8988T (cell line): ENCODE measurements at places on chromosomes 2 and 18.
A peak's percentile ranks its signal among the peaks of the same experiment; 100 is the strongest.

DNA sequence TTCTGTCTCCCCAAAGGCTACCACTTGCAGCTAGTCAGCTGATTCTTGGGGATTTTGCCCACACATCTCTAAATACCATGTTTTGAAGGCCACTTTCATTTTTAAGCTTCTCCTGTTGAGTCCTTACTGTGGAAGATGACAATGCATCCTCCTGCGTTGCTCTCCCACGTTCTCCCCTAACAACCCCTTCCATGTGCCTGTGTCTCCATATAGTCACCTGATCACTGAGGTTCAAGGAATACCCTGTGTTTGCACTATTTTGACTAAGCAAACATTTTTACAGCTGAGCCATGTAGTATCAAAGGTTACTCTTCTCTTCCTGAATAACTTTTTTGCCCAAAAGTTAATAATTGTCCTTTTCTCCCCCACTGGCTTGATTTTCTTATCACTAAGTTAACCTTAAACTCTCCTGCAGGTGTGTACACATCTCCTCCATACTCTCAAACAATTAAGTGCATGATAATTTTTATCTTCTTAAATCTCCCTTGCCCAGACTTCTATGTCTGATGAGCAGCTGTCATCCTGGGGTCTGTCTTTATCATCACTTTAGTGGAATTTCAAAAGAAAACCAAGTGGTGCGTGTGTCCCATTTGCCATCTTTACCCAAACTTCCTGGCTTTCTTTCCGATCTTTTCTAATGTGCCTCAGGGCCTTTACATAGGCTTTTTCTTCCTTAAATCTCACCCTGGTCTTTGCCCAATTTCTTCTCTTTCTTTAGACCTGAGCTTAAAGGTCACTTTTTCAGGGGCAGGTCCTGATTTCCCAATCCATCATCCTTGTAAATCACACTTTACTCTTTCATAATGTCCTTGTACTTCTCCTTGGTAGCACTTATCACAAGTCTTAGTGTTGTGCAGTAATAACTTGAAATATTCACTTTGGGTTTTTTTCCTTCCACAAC is 85.2 kb upstream of the SPATS2L start:
- no peak for DNase-seq

DNA sequence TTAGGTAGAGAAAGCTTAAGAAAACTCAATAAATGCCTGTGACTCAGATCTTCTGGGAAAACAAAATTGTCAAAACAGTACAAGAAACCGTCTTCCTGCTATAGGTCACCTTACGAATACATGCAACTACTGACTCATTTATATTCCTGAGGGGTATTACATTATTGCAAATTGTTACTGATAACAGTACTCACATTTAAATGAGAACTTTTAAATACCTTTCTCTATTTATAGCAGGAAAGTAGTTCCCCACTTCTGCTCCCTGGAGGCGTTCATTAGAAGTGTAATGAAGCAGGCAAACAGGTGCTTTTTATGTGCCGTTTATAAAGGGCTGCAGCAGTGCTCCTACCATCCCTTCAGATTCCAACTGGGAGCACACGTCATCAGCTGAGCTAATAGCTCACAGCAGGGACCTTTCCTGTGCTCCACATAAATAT is 65.1 kb upstream of the RPRM start:
- DNase-seq: no peak

GRCh38 chr2:96153991-96154431 is 8.8 kb upstream of the DUSP2 start:
- DNase-seq: no peak

GRCh38 chr2:60486067-60486466 is 67.4 kb downstream of the BCL11A start:
- DNase-seq: no peak

GRCh38 chr2:43344868-43345373 is 118.5 kb upstream of the ZFP36L2 start:
- no peak for DNase-seq

DNA sequence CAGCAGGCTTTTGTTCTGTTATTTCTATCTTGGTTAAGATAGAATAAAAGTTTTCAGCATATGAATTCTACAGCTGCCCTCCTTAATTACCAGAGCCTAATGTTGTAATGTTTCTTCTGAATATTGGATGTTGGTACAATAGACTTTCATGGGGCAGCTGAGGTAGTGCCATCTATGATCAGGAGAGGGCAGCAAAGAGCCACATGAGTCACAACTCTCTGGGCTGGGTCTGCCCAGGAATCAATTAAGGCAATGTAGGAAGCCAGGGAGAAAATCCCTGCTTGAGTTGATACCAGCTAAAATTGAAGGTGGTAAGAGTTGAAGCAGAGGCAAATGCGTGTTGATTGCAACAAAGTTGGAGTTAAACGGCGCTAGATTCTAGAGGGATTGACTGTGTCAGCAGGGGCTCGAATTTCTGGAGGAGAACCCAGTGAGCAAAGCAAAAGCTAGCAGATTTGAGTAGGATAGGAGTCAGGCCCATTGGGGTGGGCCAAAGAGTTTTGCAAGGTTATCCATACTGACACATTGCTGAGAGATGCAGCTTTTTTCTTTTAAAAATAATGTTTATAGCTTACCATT is 10.6 kb upstream of the MC5R start:
- DNase-seq: no peak

DNA sequence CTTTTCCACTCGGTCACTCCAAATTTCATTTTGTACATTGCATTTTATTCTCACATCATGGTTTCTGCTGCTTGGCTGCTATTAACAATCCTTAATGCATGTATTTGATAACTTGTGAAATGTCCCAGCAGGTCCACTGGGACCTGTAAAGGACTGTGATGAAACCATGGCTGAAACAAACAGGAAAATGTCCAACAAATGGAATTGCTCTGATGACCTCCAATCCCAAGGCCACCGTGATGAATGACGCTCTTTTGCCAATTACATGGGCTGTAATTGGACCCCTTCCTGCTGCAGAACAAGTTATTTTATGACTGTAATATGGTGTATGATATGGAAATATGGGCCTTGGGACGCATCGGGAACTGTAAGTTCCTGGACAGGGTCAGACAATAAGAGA is 224.2 kb upstream of the CXCR4 start:
- no peak for DNase-seq

DNA sequence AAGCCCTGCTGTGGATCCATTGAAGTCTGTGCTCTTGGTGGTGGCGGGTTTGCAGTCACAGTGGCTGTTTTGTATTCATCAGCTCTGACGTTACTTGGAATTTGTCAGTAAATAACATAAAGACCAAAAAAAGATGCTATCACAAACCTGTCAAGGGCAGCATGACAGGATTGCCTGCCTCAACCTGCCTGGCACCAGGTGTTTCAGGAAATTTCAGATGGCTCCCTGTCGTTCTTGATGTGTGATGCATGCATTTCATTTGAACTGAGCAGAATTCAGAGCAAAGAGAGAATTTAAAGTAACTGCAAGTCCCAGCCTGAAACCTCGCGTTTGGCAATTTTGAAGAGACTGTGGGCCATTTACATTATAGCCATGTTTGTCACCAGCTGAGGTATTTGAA is 50.3 kb upstream of the EPC2 start:
- DNase-seq: no peak

DNA sequence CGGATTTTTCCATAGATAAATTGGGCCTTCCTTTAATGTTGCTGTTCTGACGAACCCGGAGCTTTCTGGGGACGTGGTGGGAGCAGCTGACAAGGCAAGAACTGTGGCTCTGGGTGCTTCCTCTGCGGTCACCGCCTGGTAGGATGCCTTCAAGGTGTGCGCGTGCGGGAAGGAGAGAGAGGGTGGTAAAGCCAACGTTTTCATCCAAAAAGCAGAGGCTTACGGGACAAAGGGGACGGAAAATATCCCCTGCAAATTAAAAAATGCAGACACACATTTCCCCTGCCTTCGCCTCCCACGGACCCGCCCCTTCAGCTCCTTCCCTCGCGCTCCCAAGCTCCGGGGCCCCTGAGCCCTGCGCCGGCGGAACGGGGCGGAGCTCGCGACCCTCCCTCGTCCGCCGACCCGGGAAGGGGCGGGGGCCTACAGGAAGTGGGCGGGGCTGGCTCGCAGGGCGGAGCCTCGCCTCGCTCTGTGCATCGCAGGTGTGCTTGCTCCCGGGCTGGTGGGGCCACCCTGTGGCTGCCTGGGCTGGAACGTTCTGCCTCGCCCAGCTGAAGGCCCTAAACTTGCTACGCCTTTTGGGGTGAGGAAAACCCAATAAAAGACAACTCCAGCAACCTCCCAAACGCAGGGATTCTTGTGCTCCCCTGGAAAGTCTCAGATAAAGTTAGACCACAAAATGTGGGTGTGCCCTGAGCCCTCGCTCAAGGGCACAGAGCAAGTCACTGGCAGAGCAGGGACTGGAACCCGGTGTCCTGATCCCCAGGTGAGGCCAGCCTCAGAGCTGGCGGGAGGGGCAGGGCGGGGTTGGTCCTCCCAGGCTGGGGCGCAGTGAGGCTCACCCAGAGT is 25.4 kb upstream of the SLC66A3 start:
- peak; percentile 67 for DNase-seq

GRCh38 chr18:77470569-77471413 is 221.1 kb downstream of the GALR1 start:
- DNase-seq: no peak

DNA sequence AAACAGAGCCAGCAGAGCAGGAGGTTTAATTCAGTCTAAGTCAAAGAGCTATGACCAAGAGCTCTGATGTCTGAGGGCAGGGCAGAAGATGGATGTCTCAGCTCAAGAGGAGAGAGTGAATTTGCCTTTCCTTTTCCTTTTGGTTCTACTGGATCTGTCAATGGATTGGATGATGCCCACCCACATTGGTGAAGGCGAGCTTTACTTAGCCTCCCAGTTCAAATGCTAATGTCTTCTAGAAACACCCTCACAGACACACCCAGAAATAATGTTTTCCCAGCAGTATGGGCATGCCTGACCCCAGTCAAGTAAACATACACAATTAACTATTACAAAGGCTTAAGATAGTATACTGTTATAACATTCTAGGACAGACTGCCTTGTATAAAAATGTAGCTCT is 236.3 kb upstream of the NRXN1 start:
- DNase-seq: no peak

DNA sequence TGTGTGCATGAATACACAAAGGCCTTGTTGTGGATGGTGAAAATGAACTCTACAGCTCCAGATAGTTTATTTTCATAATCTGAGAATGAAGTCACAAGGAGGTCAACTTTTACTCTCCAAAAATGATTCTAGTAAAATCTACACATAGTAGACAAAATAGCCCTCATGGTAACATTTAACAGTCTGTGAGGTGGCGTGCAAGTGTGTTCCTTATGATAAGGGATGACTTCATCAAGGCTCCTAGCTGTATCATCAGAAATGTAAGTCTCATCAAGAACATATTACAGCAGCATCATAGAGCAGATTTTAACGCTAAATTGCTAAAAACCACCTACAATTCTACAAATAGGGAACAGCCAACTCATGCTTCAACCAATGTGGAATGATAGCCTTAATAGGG is 72.3 kb upstream of the RIOK3 start:
- no peak for DNase-seq

DNA sequence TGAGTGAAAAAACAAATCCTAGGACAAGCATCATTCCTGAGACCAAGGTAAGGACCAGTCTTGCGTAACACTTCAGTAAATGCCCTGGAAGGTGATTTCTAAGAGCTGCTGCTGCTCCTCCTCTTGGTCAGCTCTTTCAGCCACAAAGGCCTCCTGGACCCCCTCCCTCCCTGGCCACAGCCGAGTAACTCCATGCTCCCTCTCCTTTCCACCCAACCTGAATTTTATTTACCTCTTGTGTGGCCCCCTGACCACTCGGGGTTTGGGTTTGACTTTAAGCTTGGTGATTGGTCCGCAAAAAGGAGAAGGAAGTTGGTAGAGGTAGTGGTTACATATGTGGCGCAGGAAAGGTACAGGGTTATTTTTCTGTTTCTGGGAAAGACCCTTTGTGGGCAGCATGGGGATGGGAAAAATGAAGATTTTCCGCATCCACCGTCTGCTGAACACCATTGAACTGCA is 9.2 kb downstream of the HTRA2 start:
- no peak for DNase-seq

DNA sequence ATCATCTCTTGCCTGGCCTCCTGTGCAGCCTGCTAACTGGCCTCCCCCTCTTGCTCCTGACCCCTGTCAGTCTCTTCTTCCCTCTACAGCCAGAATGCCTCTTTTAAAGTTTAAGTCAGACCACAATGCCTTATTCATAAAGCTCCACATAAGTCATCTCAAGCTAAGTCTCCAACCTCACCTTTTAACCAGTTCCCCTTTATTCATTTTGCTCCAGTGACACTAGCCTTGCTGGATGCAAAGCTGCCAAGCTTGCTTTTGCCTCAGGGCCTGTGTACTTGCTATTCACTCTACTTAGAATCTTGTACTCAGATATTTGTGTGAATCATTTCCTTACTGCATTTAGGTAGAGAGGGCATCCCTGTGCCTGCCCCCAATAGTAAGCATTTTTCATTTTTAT is 180.9 kb downstream of the PDE1A start:
- DNase-seq: no peak

GRCh38 chr2:64479259-64480117 is 25.5 kb downstream of the LGALSL start:
- DNase-seq: no peak

DNA sequence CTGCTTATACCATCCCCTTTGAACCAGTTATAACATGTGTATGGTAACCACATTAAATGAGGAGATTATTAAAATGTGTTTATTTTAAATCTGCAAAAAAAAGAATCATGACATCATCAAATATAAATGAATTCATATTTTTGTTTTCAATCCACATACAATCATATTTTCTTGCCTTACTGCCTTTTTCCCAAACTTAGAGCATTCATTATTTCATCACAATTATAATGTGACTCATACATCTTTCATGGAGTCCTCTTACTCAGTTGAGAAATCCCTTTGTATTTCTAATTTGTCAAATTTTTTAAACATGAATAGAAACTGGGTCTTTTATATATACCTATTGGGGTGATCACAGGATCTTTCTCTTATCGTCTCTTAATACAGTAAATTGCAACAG is 909.6 kb downstream of the DSC3 start:
- DNase-seq: no peak

GRCh38 chr18:23493654-23494053 is 9.7 kb upstream of the RMC1 start:
- DNase-seq: no peak

GRCh38 chr2:220002251-220002650 is 374.8 kb downstream of the SLC4A3 start:
- no peak for DNase-seq

- no peak for DNase-seq
Observed at GRCh38 chr2:30208453-30208852, 22.9 kb upstream of the LBH start.

GRCh38 chr2:59490994-59491393 is 1062.5 kb downstream of the BCL11A start:
- DNase-seq: no peak

DNA sequence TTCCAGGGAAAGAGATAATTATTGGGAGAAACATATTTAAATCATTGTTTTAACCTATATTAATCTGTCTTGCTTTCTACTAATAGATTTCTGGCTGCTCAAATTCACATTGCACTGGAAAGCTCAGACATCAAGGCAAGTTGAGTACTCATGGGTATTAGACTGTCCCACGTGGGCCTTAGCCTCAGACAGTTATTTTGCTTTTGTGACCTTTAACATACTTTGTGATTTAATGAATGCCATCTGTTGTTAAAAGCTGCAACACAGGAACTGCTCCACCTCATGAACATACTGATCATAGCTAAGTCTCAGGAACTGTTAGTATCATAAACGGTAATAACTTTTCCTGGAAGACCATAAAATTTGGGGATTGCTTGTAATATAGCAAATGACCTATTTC is 2.7 kb upstream of the LCT start:
- DNase-seq: no peak

- DNase-seq: no peak
Observed at GRCh38 chr2:235570256-235570655, 76.4 kb downstream of the AGAP1 start.
